ENCODE measurements at places on chromosomes 16 and 17.

- DNase-seq: no peak
These were observed 16.3 kb downstream of the IRF8 start for GRCh38 chr16:85915125-85915845.

GRCh38 chr17:79695797-79696609 is 34.7 kb upstream of the ENPP7 start:
- peak; percentile 29 for DNase-seq

GRCh38 chr17:49386373-49386772 is 24.3 kb upstream of the ZNF652 start:
- no peak for DNase-seq

GRCh38 chr17:74566132-74566753 is 1.1 kb downstream of the CD300H start:
- DNase-seq: no peak

DNA sequence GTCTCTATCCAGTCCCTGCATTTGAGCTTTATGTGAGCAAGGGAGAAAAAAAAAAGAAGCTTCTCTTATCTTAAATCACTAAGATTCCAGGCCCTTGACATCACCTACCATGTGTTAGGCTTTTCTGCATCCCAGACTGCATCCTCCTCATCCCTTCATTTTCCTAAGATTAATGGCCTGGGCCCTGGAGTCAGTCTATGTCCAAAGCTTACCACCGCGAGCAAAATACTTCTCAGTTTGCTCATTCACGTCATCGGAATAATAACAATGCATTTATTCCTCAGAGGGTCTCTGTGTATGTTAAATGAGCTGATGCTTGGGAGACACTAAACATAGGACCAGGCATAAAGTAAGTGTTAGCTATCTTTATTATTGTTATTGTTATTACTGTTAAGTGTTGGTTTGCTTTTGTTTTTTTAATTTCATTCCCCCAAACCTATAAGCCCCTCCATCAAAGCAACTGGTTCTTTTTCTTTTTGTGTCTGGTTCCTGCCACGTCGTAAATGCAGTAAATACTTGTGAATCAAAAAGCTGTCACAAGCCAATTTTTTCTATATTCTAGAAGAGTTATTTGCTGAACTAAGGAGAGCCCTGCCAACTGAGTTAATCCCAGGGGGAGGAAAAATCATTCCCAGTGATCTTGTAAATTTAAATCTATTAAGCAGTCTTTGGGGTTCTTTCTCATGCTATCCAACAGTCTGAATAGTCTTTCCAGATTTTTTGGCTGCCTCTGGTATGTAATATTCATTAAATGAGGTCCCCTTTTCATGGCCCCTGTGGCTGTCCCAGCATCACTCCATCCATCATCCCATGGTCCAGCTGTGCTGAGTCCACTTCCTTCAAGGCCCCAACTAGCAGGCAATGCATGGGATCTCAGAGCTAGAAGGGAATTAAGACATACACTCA is 46.5 kb downstream of the VAT1L start:
- no peak for DNase-seq

GRCh38 chr17:10061111-10061845 is 137.1 kb downstream of the GAS7 start:
- no peak for DNase-seq

DNA sequence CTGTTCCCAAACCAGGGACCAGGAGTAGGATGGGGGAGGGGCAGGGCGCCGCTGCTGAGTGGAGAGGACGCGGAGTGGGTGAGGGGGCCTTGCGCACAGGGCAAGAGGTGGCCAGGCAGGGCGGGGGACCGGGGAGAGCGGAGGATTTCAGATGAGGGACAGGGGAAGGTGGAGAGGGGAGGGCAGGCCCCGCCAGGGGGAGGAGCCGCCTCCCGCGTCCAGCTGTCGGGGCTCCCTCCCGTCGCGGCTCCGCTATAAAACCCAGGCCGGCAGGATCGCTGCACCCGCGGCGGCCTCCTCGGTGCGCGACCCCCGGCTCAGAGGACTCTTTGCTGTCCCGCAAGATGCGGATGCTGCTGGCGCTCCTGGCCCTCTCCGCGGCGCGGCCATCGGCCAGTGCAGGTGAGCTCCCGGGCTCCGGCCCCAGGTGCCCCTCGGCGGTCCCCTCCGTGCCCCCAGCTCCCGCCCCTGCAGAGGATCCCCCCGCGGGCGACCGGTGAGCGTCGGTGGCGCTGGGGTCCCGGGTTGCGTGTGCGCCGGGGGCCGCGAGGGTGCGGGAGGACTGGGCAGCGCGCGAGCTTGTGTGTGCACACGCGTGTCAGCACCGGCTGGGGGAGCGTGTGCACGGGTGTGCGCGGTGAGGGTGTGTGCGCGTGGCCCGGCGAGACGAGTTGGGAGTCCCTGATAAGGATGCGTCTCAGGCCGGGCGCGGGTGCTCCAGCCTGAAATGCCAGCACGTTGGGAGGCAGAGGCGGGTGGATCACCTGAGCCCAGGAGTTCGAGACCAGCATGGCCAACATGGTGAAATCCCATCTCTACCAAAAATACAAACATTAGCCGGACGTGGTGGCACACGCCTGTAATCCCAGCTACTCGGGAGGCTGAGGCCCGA is at the start of gene CA4:
TSS of gene CA4 (plus strand) at position 283 of the 892 bp plus-strand sequence. CDS start at position 345, 62 bp downstream.
- no peak for DNase-seq

DNA sequence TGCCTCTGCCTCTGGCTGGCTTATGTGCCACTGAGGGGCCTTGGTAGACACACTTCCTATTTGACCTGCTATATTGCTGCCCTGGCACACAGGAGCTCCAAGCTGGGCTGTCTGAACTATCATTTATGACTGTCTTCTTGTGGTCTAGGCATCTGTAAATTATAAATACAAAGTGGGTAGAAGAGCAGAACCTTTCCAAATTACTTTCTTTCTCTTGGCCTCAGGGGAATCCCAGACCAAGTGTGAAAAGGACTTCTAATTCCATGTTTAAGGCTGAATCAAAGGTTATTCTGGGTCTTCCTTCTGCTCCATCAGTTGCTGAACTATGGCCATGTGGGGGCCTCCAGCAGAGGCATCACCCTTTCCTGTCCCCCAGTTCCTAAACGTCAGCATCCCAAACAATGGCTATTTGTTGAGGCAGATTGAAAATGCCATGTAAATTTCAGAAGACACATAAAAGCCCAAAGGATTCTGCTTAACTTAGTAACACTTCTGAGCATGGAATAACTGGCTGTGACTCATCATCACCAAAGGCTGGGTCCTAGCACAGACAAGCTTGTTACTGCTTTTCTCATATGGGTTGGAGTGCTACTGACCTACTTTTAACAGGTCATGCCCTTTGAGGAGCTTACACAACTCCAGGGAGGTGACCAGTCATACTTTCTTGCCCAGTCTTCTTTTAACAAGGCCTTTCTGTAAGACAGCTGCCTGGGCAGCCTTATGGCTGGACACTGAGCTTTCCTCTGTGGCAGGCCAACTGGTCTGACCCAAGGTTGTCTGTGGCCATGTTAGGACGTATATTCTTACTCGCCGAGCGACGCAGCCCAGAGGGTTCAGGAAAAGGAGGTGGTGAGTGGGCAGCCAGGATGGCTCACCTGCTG is 154.8 kb downstream of the VPS53 start:
- DNase-seq: no peak

DNA sequence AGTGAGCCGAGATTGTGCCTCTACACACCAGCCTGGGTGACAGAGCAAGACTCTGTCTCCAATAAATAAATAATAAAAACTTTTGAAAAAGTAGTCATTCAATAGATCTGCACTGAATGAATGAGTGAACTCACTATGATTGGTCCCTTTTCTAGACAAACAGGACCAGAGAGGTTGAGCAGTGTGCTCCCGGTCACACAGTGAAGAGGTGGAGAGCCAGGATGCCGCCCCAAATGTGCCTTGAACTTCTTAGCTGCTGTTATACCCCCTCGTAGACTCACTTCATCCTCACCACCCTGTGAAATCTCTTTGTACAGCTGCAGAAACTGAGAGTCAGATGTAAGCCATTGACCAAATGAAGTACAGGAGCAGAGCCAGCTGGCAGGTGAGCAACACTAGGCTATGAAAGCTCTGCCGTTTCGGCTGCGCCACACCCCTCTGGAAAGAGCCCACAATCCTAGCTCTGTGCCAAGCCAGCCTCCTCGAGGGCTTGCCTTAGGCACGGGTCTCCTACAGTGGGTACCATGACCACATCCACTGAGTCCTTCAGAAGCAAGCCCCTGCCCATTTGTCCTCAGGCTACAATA is 7.8 kb upstream of the KIAA0513 start:
- DNase-seq: no peak

- no peak for DNase-seq
These were observed 86.9 kb upstream of the CBX4 start for GRCh38 chr17:79926142-79926604.

- no peak for DNase-seq
These were observed 3.6 kb downstream of the PIEZO1 start for GRCh38 chr16:88781140-88782077.

GRCh38 chr16:27145630-27146029 is 57.7 kb upstream of the KDM8 start:
- no peak for DNase-seq

GRCh38 chr16:11211977-11212797 is 43.8 kb downstream of the SOCS1 start:
- no peak for DNase-seq

DNA sequence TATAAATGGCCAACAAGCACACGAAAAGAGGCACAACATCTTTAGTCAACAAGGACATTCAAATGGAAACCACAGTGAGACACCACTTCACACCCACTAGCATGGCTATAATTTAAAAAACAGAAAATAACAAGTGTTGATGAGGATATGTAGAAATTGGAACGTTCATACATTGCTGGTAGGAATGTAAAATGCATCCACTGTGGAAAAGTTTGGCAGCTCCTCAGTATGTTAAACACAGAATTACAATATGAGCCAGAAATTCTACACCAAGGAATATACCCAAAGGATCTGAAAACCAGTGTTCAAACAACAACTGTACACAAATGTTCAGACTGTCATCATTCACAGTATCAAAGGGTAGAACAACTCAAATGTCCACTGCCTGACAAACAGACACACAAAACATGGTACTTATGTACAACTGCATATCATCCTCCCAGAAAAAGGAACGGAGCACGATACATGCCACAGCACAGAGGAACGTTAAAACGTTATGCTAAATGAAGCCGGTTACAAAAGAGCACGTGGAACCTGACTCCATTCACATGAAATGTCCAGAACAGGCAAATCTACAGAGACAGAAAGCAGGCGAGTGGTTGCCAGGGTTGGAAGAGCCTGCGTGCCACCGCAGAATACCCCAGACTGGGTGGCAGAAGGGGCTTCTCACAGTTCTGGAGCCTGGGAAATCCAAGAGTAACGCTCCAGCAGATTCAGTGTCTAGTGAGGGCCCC is 32.8 kb upstream of the METRNL start:
- DNase-seq: no peak

DNA sequence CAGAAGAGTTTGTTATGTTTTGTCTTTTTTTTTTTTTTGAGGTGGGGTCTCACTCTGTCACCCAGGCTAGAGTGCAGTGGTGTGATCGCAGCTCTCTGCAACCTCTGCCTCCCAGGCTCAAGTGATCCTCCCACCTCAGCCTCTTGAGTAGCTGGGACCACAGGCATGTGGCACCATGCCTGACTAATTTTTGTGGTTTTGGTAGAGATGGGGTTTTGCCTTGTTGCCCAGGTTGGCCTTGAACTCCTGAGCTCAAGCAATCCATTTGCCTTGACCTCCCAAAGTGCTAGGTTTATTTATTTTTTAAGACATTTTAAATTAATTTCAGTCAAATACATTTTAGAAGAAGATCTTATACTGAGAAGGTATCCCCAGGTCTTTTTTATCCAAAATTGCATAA is 366.7 kb downstream of the KCNJ2 start:
- no peak for DNase-seq

GRCh38 chr16:49183911-49184310 is 97.7 kb downstream of the CBLN1 start:
- DNase-seq: no peak

GRCh38 chr16:28623172-28623711 is 13.4 kb upstream of the SULT1A1 start:
- no peak for DNase-seq

DNA sequence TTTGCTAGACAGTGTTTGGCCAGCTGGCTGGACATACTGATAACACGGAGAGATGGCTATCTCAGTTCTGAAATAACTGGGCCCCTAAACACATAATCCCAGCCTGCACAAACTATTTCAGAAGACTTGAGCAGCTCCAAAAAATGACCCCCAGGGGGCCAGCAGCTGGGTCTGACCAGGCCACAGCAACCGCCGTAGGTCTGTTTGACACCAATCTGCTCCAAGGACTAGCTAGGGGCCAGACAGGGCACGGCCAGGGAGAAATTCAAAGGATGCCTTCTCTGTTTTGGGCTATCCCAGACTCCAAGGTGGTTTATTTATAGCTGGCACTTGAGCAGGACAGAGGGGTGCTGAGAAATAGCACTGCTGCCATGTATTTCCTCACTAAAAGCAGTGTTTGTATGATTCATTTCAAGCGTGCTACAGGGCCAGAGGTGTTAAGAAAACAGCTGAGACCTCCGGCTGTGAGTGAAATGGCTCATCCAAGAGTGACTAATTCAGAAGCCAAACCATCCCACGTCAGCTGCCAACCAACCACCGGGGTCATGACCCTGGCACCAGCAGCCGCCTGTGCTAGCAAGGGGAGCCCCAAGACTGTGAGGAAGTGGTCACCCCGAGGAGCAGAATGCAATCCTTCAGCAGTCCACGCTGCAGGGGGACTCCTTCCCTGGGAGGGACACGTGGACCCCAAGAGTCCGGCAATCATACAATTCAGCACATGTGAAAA is 5.7 kb downstream of the GGA2 start:
- no peak for DNase-seq

- DNase-seq: no peak
These were observed 60.4 kb downstream of the PGS1 start for GRCh38 chr17:78438694-78439325.

- DNase-seq: no peak
These were observed 40.6 kb downstream of the MIS12 start for GRCh38 chr17:5526821-5527598.

DNA sequence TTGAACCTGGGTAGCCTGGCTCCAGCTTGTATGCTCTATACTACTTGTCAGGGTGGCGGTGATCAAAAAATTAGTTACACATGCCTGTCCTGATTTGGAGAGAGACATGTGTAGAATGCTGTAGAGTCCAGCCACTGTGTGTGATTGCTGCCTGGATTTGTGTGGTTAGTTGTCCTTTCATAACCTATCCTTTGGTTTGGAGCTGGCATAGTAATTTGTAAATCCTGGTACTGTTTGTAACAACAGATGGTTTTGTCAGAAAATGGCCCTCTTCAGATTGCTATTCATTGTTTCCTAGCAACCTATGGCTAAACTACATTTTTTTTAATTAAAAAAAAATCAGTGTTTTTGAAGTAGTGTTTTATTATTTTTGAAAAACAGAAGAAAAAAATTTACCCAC is 30.5 kb downstream of the ETV4 start:
- DNase-seq: no peak

GRCh38 chr16:56936491-56936890 is 4.5 kb downstream of the HERPUD1 start:
- DNase-seq: no peak

DNA sequence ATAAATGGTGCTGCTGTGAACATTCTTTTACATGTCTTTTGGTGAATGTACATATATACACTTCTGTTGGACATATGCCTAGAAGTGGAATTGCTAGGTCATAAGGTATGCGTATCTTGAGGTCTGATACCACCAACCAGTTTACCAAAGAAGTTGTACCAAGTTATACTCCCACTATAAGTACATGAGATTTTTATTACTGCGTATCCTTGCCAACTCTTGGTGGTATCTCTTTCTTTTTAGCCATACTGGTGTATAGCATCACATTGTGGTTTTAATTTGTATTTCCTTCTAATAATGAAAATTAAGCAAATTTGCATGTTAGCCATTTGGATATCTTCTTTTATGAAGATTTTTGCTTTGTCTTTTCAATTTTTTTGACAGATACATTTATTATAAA is 80.5 kb downstream of the ATF7IP2 start:
- DNase-seq: no peak

Measured in breast epithelium (tissue), 4 donors.